Stimulated activated CD4-positive, alpha-beta T cell treated with anti-CD3 and anti-CD28 coated beads, Interleukin-1b, Interleukin-23, amount 100 ng/mL, for 1 hour (primary cell): ENCODE measurements at places on chromosomes 11 and 22.

DNA sequence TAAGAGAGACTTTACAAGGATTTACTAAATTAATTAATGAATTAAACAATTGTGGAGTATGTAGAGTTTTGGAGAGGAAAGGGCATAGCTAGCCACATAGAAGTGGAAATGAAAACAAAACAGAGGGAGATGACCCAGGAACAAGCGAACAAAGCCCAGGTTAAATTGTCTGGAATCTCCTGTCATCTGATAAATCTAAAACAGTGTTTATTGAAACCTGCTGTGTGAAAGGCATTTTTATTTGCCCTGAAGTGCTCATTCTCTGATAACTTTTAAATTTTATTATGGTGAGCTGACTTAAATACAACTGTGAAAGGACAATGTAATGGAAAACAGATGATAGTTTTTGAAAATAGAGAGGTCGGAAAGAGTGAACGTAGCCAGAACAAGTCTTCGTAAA is 682.8 kb upstream of the KIRREL3 start:
- DNase-seq, result no peak

- DNase-seq, result no peak
Measured at GRCh38 chr11:5910540-5910939, 17.5 kb downstream of the OR52E5 start.

DNA sequence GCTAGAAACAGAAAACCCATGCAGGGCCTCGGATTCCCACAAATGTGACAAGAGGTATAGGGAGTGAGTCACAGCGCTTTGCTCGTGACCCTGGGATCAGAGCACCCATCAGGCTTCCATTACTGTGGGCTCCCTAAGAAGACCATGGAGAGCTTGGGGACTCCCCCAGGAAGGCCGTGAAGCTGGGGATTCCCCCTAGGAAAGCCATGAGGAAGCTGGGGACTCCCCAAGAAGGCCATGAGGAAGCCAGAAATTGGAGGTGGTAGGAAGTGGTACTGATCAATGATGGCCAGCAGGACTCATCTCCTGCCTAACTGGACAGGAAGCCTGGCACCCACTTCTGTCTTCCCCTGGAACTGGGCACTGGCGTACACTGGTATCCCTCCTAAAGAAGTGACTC is 10.1 kb upstream of the DCPS start:
- DNase-seq, result no peak

DNA sequence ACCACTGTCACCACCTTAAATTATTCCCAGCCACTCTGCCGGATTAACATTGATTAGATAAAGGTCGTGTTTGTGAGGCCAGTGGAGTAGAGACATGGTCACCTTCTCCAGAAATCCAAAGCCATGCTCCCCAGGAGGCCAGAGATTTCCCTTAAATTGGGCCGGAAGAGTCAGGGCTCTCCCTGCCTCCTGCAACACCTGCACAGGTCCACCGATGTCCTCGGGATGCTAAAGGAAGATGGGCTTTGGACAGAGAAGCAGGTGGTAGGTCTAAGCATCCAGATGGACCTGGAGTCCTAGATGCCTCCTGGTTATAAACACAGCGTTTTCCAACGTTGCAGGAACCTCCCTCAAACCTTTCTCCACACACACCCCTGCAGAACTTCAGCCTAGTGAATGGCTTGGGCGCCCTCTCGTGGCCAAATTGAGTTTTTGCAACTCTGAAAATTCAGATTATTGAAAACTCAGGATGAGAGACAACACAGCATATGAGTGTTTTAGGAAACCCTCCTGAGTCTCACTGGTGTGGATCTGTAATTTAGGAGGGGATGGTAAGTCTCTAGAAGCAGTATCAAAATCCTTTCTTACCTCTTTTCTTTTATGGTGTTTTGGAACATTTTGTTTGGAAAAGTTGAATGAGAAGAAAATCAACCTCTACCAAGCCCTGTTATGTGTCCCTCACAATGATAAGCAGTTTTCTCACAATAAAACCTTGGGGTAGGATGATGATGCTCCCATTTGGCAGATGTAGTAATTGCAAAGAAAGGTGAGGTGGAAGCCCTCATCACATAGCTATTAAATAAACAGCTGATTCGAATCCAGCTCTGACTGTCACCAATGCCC is 109.6 kb downstream of the RRAS2 start:
- peak; percentile 42 for DNase-seq

- DNase-seq, result no peak
Measured at GRCh38 chr11:59417023-59417422, 9.2 kb downstream of the OR5A2 start.

DNA sequence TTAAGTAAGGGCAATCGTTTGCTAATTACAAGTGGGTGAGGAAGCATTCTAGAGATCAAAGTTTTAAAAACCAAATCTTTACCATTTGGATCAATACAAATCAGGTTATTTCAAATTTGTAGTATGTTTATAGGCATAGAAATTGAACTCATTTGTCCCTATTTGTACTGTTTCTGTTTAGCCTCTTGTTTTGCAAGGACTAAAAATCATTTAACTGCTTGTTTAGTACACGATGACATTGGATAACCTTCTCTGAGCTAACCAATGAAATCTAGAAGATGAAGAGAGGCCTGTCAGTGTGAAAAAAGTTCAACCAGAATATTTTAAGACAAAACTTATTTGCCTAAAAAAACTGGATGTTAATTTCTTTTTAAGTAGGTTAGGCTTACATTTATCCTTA is 40.0 kb downstream of the ZC3H12C start:
- no peak for DNase-seq

DNA sequence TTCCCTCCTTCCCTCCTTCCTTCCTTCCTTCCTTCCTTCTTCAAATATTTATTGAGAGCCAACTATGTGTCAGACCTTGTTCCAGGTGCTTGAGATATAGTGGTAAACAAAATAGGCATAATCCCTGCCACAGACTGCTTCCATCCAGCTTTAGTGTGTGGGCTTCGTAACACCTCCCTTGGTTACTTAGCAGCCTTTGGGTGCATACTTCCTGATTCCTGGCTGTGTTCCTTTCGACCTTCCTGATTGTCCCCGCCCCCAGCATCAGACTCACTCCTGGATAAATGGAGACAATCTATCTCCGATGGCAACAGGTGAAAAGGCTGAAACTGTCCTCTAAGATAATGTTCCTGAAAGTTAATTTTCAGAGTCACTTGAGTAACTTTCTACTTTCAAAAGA is 13.5 kb downstream of the CCDC81 start:
- no peak for DNase-seq

DNA sequence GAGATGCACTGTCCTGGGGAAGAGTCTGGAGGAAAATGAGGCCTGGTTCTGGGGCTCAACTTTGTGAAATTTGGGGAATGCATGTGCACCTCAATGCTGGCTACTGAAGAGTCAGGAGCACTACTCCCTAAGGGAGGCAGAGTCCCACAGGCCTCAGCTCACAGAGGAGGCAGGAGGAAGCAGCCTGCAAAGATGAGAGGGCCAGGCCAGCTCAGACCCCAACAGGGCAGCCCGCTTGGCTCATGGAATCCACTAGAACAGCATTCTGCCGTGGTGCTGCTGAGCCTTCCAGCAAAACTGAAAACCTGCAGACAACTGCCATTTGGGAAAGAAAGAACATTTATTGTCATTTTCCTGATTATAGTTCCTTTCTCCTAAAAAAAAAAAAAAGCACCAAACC is 300.5 kb downstream of the CTTN start:
- no peak for DNase-seq

DNA sequence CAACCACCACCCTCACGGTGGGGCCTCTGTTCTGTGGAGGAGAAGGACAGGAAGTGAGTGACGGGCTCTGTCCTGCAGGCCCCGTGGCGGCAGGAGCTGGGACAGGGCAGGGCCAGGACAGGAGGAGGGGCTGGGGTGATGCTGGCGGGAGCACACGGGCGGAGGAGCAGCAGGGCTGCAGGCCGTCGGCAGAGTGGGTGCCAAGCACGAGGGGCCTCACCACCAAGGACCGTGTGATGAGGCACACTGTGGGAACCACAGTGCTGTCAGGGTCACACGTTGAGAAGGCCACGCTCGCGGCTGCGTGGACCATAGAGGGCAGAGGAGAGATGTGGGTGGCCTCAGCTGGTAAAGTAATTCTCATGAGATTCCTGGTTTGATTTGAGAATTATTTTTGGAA is 8.5 kb downstream of the SCO2 start:
- no peak for DNase-seq

DNA sequence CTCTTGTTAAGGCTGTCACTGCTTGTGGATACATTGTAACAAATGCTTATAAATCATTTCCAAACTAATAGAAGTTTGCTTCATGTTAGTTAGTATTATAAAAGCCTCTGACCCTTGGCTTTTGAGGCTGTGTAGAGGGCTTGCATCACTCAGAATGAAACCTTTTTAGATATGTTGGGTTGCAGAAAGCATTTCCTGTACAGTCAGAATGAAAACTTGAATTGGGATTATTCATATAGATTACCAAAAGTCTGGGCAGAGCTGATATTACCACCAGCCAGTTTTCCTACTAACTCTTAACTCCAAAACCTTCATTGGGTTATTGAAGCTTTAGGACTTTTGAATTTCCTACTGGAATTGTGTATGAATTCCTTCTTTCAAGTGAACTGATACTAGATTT is 12.0 kb downstream of the KMT2A start:
- DNase-seq, result no peak

- no peak for DNase-seq
Measured at GRCh38 chr11:73792584-73792983, 4.9 kb downstream of the MRPL48 start.

DNA sequence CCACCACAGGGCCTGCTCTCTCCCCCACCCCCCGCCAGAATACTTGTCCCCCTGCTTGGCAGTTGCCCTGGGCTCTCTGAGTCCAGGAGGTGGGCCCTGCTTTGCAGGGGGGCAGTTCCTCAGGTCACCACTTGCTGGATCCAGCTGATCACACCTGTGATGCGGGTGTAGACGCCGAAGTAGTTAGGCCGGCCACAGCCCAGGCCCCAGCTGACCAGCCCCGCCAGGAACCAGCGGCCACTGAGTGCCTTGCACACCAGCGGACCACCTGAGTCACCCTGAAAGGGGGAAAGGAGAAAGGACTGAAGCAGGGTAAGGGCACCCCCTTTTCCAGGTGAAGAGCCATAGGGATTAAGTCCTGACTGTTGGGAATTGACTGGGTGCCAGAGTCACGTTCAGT is 14.4 kb downstream of the KCTD17 start:
- DNase-seq, result no peak

DNA sequence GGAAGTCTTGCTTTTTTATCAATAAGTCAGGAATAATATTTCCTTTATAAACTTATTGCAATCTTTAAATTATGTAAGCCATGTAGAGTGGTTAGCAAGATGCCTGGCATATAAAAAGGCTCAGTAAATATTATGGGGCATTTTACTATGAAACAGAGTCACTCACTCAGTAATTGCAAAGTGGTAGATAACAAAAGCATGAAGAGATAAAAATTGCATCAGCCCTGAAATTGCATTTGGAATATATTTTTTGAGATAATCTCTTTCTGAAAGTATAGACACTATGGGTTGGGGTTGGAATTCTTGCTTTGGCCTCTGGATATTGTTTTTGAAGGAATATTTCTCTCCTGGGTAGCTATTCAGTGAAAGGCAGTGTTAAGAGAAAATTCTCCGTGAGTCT is 188.6 kb downstream of the JRKL start:
- DNase-seq, result no peak

- no peak for DNase-seq
Measured at GRCh38 chr11:44578279-44578678, 12.8 kb downstream of the CD82 start.

GRCh38 chr22:37887584-37888378 is 18.3 kb upstream of the MICALL1 start:
- no peak for DNase-seq

- DNase-seq, result no peak
Measured at GRCh38 chr11:86211619-86212018, 32.9 kb upstream of the EED start.

GRCh38 chr11:73752903-73753302 is 8.0 kb downstream of the RAB6A start:
- DNase-seq, result no peak

GRCh38 chr11:22554221-22554620 is 71.4 kb downstream of the FANCF start:
- no peak for DNase-seq

DNA sequence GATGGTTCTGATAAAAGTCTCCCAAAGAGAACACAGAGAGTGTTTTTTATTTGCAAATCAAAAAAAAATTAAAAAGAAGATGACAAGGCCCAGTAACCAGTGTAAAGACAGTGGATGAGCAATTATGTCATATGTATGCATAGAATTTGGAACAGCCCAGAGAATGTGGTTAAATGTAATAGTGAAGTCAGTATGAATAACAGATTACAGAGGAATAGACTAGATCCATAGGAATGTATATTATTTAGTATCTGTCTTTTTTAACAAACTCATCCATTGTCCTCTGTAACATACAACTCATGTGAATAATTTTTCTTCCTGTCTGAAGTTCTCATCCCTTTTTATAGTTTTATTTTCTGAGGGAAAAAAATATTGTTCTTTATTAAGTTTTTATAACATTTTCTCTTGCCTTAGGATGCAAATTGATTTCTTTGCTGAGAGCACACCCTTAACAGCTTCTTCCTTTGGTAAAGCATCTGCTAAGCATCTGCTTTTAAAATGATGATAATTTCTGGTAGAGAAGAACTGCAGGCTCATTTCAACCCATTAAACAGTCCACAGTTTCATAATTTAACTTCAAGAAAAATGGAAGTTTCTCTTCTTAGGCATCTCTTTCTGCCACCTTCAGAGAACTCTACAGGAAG is 266.5 kb upstream of the MTNR1B start:
- no peak for DNase-seq

DNA sequence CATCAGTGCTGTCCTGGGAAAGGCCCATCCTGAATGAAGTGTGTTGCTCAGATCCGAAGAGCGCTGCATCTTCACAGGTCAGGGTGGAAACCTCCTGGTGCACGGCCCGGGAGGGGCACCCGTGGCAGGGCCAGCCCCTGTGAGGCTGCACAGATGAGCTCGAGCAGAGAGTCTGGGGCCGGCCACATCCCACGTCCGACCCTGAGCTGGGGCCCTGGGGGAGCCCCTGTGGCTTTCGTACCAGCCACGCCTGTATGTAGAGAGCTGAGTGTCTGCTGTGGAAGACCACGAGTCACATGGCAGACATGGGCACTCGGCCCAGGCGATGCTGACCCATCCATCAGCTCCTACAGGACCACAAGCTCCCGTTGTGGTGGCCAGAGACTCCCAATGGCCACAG is 24.9 kb upstream of the SEPTIN5 start:
- no peak for DNase-seq

- DNase-seq, result no peak
Measured at GRCh38 chr11:64598106-64598796, 7.2 kb downstream of the SLC22A12 start.

- no peak for DNase-seq
Measured at GRCh38 chr11:69635804-69636511, 5.0 kb upstream of the CCND1 start.
